ENCODE measurements at places on chromosomes 6 and 20. TPM values are rescaled to one million over a fixed set of nuclear protein-coding genes. Genes with fewer than 3 reads are reported as not detected.
A peak's percentile ranks its signal among the peaks of the same experiment; 100 is the strongest.

GRCh38 chr20:12835999-12836398, 172.8 kb upstream of the SPTLC3 start:
- no peak overlapping the region for H3K4me3 ChIP-seq
- peaks cover 5% of the 10 kb centered on the region for H3K4me1 ChIP-seq
- no peaks in the 10 kb centered on the region for H3K36me3 ChIP-seq

GRCh38 chr20:49785852-49786175, 26.8 kb upstream of the SLC9A8 start:
- H3K4me1 ChIP-seq = no peaks in the 10 kb centered on the region
- no peak overlapping the region for H3K4me3 ChIP-seq
- H3K27ac ChIP-seq = no peak overlapping the region
- DNase-seq = no peak
- H3K36me3 ChIP-seq = no peaks in the 10 kb centered on the region

Gene MAK
- total RNA-seq = 0.43 TPM

- peaks cover 11% of the 10 kb centered on the region for H3K27me3 ChIP-seq
- peaks cover 35% of the 10 kb centered on the region for H3K36me3 ChIP-seq
Measured at GRCh38 chr20:34713194-34713943, 9.2 kb downstream of the TP53INP2 start.

GRCh38 chr20:2221921-2222320, 73.9 kb upstream of the TGM3 start:
- no peaks in the 10 kb centered on the region for H3K4me1 ChIP-seq
- peaks cover 9% of the 10 kb centered on the region for H3K27me3 ChIP-seq
- DNase-seq = no peak
- H3K27ac ChIP-seq = no peak overlapping the region
- no peak overlapping the region for H3K4me3 ChIP-seq

GRCh38 chr6:35583893-35584688, 71.4 kb upstream of the TULP1 start:
- peaks cover 5% of the 10 kb centered on the region for H3K4me1 ChIP-seq
- H3K36me3 ChIP-seq = no peaks in the 10 kb centered on the region
- no peaks in the 10 kb centered on the region for H3K27me3 ChIP-seq
- H3K4me3 ChIP-seq = no peak overlapping the region

Gene FOXO3
- total RNA-seq = 43.3 TPM

DNA sequence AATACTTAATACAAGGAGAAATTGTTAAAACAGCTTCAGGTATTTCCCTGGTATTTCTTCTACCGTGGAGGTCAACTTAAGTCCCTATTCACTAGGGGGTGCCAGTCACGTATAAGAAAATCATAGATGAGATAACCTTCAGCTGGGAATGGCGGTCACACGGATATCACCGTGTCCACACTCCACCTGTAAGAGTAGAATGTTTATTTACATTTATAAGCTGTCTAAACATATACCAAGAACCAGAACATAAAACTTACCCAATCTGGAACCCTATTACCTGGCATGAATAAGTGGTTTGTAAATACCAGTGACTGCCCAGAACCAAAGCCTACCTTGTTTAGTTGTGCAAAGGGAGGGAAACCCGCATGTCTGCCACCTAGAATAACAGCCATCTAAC, 1.9 kb upstream of the ELOVL4 start:
- H3K27me3 ChIP-seq = peaks cover 18% of the 10 kb centered on the region
- no peaks in the 10 kb centered on the region for H3K36me3 ChIP-seq
- peaks cover 5% of the 10 kb centered on the region for H3K4me1 ChIP-seq
- no peak for DNase-seq
- H3K27ac ChIP-seq = no peak overlapping the region

DNA sequence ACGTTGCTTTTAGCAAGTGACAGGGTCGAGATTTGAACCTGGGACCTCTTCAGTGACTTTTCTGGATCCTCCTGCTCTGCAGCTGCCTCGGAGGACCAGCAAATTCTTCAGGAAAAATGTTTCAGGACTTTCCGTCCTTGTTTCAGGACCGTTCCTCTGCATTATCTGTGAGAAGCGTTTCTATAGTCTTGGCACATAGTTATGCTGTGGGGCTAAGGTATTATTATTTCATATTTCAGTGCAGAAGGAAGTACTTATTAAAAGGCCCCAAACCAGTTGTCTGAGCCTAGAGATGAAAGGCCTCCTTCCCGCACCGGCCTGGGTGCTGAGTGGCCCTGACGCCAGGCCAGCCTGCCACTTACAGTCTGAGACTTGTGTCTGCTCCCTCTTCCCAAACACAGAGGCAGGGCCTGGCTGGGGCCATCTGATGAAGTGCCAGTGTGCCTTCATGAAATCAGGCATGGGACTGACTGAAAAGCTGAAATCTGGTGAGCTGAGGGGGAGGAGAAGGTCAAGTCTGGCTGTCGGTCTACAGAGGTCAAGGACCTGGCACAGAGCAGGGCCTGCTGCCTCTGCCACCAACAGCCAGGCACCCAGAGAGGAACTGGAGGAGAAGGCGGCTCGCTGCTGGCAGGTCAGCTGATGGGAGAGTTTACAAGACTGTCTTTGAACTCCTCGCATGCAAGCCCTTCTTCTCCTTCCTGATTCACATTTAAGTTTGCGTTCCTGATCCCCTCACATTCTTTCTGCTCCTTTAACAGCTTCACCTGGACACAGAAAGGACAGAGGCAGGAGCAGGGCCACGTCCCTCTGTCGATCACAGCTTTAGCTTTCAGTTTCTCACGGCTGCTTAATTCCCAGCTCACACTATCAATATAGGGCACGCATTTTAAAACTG, 8.9 kb upstream of the QKI start:
- peaks cover 12% of the 10 kb centered on the region for H3K4me1 ChIP-seq
- no peak for DNase-seq
- H3K4me3 ChIP-seq = no peak overlapping the region
- no peak overlapping the region for H3K27ac ChIP-seq
- H3K27me3 ChIP-seq = no peaks in the 10 kb centered on the region
- no peaks in the 10 kb centered on the region for H3K36me3 ChIP-seq

Gene DPPA5
- total RNA-seq = not detected

Gene GLP1R
- 1.6 TPM for total RNA-seq

DNA sequence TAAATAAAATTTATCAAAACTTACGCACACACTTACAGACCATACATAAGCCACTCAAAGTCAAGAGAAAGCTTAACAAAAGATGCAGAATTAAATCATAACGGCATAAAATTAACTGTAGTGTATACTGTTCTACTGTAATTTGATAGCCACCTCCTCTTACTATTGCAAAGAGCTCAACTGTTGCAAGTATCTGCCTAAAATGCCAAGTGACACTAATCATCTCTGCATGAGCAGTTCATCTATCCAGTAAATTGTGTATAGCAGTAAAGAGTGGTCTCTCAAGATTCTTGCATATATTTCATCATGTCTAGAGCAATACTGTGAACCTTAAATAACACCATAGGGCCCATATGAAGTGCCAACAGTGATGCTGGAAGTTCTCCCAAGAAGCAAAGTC, 12.3 kb downstream of the OR2H2 start:
- H3K27ac ChIP-seq = no peak overlapping the region
- peaks cover 4% of the 10 kb centered on the region for H3K4me1 ChIP-seq
- H3K36me3 ChIP-seq = peaks cover 11% of the 10 kb centered on the region

DNA sequence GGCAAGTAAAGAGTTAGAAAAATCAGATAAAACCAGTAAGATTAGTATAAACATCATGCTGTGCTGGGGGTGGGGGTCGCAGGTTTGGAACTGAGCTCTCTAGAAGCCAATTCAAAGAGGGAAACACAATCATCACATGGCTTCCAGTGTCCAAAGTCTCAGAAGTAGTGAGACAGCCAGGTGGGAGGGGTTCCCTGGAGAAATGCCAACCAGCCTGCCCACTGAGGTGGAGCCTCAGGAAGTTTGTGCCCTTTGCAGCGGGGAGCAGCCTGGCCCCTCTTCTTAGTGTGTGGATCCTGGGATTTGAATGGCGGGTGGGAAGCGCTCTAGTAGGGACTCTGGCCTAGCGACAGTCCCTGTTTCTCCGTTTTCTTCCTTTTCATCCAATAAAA, 21.4 kb downstream of the C6orf15 start:
- H3K27me3 ChIP-seq = peaks cover 5% of the 10 kb centered on the region
- H3K4me3 ChIP-seq = no peak overlapping the region
- H3K27ac ChIP-seq = no peak overlapping the region
- no peaks in the 10 kb centered on the region for H3K36me3 ChIP-seq
- peaks cover 12% of the 10 kb centered on the region for H3K4me1 ChIP-seq
- no peak for DNase-seq

GRCh38 chr6:39365281-39366074, 43.0 kb upstream of the KCNK16 start:
- H3K27ac ChIP-seq = no peak overlapping the region
- no peak overlapping the region for H3K4me3 ChIP-seq
- peaks cover 9% of the 10 kb centered on the region for H3K27me3 ChIP-seq
- H3K4me1 ChIP-seq = peaks cover 26% of the 10 kb centered on the region
- H3K36me3 ChIP-seq = no peaks in the 10 kb centered on the region

DNA sequence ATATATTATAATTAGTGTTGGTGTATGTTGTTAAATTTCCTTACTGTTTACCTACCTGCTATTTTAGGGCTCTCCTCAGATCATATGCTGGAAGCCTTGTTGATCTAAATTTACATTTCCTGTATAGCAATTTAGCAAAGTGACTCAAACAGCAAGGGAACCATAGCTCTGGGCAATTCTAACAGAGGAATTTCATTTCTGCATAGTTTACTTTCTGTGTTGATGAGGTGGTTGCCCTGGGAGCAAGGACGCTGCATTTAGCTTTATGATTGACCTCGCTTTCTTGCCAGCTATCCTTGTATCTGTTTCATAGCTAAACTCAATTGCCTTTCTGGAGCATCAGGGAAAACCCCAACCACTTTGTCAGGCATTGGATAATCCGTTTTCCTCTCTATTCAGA, 810.8 kb downstream of the GRIK2 start:
- no peak for DNase-seq
- no peaks in the 10 kb centered on the region for H3K36me3 ChIP-seq
- H3K27me3 ChIP-seq = no peaks in the 10 kb centered on the region

GRCh38 chr6:1971612-1972011, 273.8 kb downstream of the GMDS start:
- H3K4me1 ChIP-seq = peaks cover 22% of the 10 kb centered on the region
- no peak overlapping the region for H3K27ac ChIP-seq
- H3K36me3 ChIP-seq = peaks cover under 1% of the 10 kb centered on the region
- H3K4me3 ChIP-seq = no peak overlapping the region

- H3K4me3 ChIP-seq = no peak overlapping the region
- DNase-seq = no peak
- H3K27me3 ChIP-seq = peaks cover 3% of the 10 kb centered on the region
- H3K27ac ChIP-seq = peak overlapping the region; percentile 90
- H3K36me3 ChIP-seq = peaks cover 9% of the 10 kb centered on the region
- H3K4me1 ChIP-seq = peaks cover 37% of the 10 kb centered on the region
Measured at GRCh38 chr20:17887331-17888030, 81.1 kb downstream of the SNX5 start.

Gene CLPSL2
- not detected for total RNA-seq

Gene MAFB
- total RNA-seq = 104 TPM

Data from type B pancreatic cell (in vitro differentiated cells).